Activated CD4-positive, alpha-beta T cell treated with anti-CD3 and anti-CD28 coated beads, Interleukin-2, amount 50 U/mL, for 48 hours (primary cell): ENCODE measurements at places on chromosomes 6 and 20.

DNA sequence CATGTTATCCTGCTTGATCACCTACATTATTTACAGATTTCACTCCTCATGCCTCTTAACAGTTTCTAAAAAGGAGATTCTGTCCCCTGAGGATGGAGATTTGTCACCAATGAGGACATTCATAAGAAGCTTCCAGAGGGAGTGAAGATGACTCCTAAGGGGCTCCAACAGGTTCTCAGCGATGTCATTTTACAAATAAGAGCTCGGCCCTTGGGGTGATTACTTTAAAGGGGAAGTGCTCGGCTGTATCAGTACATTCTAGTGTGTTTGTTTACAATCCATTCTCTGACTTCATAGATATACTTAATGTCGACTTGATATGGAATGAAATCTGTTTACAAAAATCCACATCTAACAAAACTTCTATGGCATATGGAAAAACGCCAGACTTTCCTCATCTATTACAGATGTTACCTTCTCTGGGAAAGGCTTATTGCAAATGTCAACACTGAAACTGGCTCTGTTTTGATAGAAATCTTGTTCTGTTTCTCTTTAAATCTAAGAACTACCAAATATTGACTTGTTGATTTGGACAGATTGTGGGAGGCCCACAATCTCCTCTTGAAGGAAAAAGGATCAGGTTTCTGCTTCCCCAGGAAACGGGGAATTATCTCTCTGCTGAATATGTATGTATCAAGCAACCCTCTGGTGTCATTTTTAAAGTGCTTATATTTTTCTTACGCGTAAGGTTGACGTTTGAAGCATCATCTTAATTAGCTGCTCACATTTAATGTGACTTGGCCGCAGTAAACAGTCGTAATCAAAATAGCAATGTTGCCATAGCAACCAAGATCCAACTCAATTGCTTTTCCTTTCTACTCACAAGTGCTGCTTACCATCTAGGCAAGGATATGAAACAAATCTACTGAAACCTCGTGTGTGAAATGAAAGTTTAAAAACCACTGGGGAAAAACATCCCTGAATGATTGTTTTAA lies 95.7 kb downstream of the SHLD1 start:
- no peak for DNase-seq

GRCh38 chr6:55023230-55023629 lies 151.1 kb upstream of the HCRTR2 start:
- no peak for DNase-seq

- DNase-seq: no peak
Measured at GRCh38 chr20:24353135-24353690, 116.2 kb upstream of the SYNDIG1 start.

DNA sequence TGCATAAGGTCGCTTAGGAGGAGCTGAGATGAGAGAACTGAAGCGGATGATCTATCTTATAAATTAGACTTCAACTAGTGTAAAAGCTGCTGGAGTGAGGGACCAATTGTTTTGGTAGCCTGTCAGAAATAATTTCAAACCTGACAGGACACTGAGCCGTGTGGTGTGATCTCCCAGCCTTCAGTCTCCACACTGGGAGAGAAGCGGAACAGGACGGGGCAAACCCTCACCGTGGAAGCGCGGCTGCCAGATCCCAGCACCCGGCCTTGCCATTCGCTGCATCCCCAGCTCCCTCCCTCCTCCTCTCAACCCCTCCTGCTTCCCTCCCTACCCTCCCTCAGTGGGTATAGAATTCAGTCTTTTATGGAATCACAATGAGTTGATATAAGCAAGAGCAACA lies 900.1 kb upstream of the SLC35B3 start:
- no peak for DNase-seq

GRCh38 chr6:38725414-38726183 lies 10.5 kb downstream of the DNAH8 start:
- no peak for DNase-seq

GRCh38 chr6:119283979-119284545 lies 65.5 kb downstream of the MAN1A1 start:
- no peak for DNase-seq

DNA sequence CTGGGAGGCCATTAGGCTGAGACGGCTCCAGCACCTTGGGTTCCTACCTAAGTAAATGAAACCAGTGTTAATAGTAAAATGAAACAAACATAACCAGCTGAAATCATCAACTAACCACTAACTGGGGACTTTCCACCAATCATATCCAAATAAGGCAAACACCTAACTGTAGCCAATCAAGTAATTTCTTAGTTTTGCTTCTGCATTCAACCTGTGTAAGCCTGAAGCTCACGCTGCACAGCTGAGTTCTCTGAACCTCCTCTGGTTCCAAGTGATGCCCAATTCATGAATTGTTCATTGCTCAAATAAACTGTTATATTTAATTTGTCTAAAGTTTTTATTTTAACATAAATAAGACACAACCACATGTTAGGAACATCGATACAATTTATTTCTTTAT lies 22.5 kb downstream of the KLHL32 start:
- no peak for DNase-seq

DNA sequence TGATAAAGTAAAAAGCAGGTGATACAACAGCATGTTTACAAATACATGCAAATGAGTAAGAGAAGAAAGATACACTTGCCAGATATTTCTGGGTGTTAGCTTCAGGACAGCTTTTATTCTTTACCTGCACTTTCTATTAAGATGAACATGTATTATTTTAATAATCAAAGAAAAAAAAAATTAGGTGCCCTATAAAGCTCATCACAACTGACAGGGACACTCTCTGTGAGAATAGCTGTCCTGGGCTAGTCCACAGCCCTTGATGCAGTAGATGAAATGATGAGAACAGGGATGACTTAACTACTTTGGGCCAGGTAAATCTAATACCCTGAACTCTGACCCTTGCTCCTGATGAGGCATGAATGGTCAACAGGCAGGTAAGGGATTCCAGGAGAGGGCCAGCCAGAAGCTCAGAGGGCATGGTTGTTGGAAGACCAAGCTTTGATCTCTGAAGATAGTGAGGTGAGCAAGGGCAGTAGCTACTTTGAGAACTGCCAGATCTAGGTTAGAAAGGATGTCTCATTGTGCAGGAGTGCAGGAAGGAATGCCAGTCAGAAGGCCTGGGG lies 15.6 kb downstream of the NSFL1C start:
- DNase-seq: no peak

- no peak for DNase-seq
Measured at GRCh38 chr6:151481786-151482185, 12.0 kb upstream of the CCDC170 start.

DNA sequence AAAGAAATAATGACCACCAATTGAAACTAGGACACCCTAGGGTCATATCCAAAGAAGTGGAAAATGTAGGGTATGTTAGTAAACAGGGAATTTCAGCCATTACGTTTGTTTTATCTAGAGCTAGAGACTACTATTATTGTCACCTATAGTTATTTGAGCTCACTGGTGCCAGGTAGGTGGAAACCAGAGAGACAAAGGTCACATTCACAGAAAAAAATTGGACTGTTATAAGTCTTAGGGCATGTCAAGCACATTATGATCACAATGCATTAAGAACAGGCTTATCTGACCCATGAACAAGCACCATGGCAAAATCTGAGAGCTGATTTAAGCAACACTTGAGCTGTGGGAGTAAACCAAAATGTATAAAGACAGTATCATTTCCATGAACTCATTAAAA lies 530.1 kb upstream of the CITED2 start:
- DNase-seq: no peak

DNA sequence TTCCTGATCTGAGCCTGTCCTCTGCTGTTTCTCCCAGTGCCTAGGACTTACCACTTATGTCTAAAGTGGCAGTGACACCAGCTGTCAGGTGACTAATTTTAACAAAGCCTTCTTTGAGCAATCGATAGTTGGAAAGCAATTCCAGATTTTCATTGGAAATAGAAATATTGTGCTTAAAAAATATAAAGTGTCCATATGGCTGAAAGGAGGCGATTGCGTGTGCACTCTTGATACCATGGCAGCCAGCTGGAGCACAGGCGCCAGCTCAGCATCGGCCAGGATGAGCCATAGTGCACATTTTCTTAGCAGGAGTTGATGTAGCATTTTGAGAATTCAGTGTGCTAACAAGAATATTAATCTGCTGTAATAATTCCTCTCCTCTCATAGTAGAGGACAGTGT lies 70.0 kb downstream of the LRRC1 start:
- DNase-seq: no peak

DNA sequence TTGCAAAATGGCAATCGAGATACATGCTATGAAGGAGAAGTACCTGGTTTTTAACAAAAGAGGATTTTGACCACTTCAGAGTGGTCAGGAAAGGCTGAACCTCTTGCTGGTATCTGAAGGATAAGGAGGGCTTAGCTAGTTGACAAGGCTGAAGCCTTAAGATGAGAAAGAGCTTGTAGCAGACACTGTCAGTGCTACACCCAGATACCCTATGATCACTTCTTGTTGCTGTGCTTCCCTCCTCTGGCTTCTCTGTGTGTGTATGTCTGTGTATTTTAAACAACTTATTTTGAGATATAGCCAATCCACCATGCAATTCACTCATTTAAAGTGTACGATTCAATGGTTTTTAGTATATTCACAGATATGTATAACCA lies 38.9 kb upstream of the TGM2 start:
- no peak for DNase-seq

DNA sequence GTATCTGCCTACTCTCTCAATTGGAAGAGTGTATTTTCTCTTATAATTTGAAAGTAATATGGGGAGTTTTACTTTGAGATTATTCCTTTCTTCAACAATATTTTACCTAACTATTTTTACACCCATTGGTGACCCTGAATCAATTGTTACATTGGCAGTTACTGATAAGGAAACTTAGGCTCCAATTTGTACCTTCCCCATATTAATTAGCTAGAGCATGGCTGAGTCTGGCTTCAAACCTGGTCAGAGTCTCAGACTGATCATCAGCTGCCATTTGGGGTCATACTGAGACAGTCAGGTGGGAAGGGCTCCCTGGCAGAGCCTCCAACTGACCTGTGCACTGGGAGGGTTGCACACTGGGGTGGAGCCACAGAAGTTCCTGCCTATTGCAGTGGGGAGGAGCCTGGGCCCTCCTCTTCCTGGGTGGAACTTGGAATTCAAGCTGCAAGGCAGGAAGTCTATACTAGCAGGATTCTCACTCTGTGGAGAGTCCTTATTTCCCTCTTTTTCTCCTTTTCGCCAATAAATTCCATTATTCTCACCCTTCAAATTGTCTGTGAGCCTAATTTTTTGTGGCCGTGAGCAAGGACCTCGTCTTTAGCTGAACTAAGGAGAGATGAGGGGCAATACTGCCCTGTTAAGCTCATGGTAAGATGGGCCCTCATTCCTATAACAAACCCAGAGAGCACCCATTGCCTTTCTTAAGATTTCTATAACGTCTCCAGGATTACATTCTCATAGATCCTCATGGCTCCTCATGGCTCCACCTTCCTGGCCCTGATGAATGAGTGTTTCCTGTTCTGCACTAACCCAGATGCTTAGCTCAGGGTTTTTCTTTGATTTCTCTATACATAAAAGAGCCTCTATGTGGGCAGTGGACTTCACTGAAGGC lies 285.1 kb downstream of the ADGB start:
- no peak for DNase-seq

DNA sequence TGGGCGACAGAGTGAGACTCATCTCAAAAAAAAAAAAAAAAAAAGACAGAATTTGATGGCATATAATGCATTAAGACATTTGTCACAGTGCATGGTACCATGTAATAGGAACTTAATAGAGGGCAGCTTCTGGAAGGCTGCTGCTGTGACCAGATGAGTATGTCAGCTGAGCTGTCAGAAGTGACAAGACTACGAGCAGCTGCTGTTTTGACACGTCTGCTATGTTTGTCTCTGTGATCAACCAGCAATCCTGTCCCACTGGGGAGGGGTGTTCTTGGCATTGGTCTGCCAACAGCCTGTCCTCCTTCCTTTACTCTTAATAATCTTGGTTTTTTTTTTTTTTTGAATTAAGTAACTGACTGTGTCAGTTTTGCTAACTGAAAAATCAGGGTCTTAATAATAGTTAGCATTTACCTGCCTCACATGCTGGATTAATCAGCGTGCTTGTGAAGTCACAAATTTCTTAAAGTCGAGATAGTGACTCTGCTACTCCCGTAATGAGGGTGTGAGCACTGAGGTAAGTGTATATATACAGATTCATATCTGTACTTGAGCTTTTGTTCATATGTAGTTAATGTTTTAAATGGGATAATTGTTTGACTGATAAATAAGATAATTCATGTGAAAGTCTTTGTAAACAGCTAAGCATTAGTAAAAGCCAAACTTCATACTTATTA lies 152.4 kb downstream of the BMP2 start:
- no peak for DNase-seq

DNA sequence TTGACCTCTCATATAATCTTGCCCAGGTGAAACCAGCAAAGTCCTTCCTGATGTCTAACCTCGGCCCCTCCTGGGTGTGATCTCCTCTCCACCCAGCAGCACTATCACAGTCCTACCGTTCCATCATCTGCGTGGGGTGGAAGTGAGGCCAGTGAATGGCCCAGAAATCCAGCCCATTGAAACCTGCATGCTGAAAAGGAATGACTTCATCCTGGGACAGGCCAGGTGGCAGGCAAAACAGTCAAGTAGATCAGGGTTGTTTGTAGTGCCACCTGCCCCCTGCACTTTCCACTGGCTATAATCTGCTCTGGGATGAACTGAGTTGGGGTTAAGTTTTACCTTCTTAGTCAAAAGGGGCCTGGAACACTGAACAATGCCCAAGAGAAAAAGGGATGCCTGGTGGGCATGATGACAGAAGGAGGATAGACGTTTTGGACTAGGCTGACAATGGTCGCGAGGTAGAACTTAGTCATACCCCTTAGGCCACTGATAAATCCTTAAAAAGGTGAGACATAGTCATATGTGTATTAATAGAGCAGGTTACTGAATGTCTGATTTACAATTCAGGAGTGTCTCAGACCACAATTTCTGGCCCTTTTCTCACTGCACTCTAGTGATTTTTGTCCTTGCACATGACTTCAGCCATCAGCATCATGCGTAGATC lies 8.1 kb upstream of the HSP90AB1 start:
- DNase-seq: no peak

- no peak for DNase-seq
Measured at GRCh38 chr6:140062043-140063020, 687.9 kb upstream of the CITED2 start.

DNA sequence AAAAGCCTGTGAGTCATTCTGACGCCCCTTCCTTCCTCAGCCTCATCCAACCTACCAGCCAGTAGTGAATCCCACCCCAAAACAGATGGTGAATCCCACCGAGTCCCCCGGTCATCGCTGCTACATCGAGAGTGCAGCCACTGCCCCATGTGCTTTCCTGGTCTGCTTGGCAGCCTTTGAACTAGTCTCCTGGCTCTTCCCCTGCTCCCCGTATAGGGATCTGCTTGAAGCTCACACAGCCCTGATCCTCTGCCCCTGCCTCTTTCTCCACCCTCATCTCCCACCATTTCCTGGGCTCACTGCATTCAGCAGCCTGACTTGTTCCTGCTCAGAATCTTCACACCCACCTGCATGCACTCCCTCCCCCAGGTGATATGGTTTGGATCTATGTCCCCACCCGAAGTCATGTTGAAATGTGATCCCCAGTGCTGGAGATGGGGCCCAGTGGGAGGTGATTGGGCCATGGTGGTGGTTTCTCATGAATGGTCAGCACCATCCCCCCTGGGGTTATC lies 14.6 kb downstream of the SYNJ2 start:
- DNase-seq: no peak

- DNase-seq: no peak
Measured at GRCh38 chr6:39360378-39360777, 37.9 kb upstream of the KCNK16 start.
